Stomach (tissue), 19 donors: ENCODE measurements at places on chromosomes 12 and 14.

GRCh38 chr14:85619851-85620250 lies 89.9 kb downstream of the FLRT2 start:
- no peak for DNase-seq

GRCh38 chr12:128474916-128475315 lies 207.9 kb downstream of the TMEM132C start:
- DNase-seq = no peak

GRCh38 chr14:94269156-94269555 lies 23.9 kb downstream of the SERPINA10 start:
- DNase-seq = no peak

DNA sequence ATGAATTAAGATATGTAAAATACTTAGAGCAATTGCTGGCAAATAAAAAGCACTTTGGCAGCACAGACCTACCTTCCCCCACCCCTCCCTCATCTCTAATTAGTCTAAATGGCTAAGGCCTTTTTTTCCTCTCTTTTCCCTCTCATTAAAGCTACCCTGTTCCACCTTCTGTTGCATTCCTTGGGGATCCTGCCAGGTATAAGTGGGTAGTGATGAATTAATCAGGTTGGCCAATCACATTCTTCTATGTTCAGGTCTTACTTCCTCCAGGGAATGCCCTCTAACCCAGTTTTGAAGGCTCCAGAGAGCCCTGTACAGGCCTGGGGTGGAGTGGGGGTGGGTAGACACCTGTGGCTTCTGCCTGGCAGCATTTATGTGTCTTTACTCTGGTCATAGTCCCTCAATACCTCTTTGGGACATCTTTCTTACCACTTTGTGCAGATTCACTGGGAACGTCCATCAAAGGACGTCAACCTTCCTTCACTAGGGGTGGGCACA lies 28.4 kb downstream of the HSPB8 start:
- no peak for DNase-seq

GRCh38 chr12:1310653-1311052 lies 283.7 kb downstream of the FBXL14 start:
- no peak for DNase-seq

DNA sequence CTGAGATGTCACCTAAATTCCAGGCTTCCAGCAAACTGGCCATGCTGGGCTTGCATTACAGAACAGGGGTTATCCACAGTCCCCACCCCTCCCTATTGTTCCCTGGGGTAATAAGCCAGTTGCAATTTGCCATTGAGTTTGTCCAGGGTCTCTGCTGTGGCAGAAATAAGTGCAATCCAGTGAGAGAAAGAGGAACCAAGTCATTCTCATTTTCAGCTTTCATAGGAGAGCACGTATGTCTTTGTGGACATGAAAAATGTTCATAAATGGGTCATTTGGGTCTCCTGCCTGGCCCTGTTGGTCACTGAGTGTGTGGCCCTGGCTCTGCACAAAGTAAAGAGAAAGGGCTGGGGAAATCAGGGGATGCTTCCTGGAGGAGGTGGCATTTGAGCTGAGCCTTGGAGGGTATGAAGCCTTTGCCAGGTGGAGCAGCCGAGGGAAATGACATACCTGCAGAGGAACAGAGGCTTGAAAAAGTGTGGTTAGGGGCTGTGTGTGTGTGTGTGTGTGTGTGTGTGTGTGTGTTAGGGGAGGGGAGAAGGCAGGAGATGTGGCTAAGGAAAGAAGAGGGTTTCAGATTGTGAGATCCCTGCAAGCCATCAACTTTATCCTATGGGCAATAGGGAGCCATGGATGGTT lies 29.3 kb downstream of the CMKLR1 start:
- no peak for DNase-seq

DNA sequence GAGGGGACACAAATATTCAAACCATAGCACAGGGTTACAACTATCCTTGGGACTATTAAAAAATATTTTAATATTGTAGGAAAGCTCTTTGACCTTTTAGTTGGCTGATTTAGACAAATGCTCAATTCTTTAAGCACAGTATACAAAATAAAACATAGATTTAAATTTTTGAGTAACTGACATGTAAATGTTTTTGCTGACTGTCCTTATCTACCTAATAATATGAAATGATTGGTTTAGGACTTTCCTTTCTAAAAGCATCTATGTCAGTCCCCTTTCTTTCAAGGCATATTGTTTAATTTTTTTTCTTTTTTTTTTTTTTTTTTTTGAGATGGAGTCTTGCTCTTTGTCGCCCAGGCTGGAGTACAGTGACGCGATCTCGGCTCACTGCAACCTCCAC lies 16.5 kb upstream of the OR6J1 start:
- no peak for DNase-seq
